ENCODE measurements at places on chromosomes 16 and 17.

DNA sequence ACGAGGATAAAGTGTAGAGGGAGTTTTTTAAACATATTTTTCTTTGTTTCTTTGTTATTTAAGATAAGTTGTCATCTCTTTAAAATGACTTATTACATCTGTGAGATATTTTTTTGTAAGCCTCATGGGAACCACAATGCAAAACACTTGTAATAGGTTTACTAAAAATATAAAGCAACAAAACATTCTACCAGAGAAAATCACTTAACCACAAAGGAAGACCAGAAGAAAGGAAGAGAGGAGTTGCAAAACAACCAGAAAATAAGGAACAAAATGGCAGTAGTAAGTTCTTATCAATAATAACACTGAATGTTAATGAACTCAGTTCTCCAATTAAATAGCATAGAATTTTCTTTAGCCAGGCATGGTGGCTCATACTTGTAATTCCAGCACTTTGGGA is 22.9 kb downstream of the DHRS7B start:
- DNase-seq: no peak

GRCh38 chr17:78290721-78291120 is 59.3 kb downstream of the TMEM235 start:
- no peak for DNase-seq

GRCh38 chr16:66809765-66810164 is 8.4 kb upstream of the TERB1 start:
- DNase-seq: no peak

DNA sequence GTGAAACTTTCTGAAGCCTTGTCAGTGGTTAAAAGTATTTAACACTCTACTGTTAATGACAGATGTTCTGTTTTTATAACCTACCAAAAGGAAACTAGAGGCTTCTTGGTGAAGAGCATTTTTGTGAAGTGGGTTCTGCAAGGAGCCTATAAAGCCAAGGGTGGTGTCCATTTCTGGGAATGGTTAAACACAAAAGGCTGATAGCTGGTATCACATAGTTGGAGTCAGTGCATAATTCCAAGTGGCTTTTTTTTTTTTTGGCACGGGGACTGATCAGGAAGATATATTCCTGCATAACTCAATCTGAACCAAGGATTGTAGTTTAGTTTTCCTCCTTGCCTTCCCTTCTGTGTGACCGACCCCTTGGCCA is 27.6 kb upstream of the KPNB1 start:
- DNase-seq: no peak

DNA sequence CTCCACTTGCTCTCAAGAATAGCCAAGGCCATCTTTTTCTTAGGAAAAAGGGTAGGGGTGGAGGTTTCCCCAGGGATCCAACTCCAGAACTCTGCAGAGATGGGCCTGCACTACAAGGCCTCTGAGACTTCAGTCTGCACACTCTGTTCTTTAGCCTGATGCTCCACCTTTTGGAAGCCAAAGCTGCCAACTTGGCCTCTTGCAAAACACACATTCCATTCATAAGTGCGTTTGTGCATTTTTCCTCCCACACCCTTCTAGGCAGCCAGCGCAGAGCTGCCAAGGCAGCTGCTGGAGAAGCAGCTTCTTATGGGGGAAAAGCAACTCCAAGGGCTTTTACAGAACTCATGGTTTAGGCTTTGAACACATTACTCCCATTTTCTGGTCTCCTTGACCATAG is 45.3 kb downstream of the REXO5 start:
- DNase-seq: peak; percentile 99

DNA sequence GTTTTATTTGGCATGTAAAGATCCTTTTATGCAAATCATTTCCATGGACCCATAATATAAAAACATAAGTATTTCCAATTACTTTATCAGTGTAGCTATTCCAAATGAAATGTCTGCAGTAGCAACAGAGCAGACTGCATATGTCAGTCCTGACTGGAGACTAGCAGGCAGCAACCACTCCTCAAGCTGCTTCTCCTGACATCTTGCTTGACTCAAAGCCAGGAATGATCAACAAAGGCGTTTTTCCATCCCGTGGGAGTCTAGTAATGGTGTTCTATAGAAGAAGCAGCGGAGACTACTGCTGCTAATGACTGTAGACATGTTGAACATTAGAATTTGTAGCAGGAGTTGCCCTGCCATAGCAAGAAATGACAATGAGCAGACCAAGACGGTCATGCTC is 73.2 kb upstream of the AKTIP start:
- DNase-seq: no peak

- DNase-seq: no peak
Observed at GRCh38 chr17:74786431-74787055, 10.4 kb upstream of the NAT9 start.

GRCh38 chr16:46845952-46846351 is 15.0 kb upstream of the C16orf87 start:
- no peak for DNase-seq

- DNase-seq: peak; percentile 84
Observed at GRCh38 chr17:38922538-38923297, 2.7 kb upstream of the LASP1NB start.

Measured in fibroblast of pulmonary artery (primary cell).